ENCODE measurements at places on chromosomes 13 and 19. TPM values are rescaled to one million over a fixed set of nuclear protein-coding genes. Genes with fewer than 3 reads are reported as not detected.
A peak's percentile ranks its signal among the peaks of the same experiment; 100 is the strongest.

Gene GJB2
- not detected for total RNA-seq

Gene IRF3
- total RNA-seq, result 86.7 TPM

GRCh38 chr13:71759651-71760511, 107.1 kb downstream of the DACH1 start:
- no peak for DNase-seq

Gene FAM83E
- total RNA-seq, result 3.2 TPM

Gene ZNF793
- total RNA-seq, result 4.6 TPM

GRCh38 chr13:51343475-51343874, 4.0 kb downstream of the SERPINE3 start:
- no peak for DNase-seq

DNA sequence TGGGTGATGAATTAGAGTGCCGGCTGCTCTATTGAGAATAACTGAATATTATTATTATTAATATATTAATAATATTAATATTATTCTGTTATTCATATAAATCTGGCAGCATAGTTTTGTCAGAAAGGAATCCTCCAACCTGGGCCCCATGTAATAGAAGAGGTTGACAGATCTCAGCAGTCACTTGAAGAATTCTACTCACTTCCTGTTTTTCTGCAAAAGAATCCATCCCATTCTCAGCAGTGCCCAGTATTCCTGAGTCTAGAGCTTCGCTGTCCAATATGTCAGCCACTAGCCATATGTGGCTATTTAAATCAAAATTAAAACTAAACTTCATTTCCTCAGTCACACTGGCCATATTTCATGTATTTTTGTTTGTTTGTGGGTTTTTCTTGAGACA, 72.4 kb upstream of the USPL1 start:
- DNase-seq, result no peak

DNA sequence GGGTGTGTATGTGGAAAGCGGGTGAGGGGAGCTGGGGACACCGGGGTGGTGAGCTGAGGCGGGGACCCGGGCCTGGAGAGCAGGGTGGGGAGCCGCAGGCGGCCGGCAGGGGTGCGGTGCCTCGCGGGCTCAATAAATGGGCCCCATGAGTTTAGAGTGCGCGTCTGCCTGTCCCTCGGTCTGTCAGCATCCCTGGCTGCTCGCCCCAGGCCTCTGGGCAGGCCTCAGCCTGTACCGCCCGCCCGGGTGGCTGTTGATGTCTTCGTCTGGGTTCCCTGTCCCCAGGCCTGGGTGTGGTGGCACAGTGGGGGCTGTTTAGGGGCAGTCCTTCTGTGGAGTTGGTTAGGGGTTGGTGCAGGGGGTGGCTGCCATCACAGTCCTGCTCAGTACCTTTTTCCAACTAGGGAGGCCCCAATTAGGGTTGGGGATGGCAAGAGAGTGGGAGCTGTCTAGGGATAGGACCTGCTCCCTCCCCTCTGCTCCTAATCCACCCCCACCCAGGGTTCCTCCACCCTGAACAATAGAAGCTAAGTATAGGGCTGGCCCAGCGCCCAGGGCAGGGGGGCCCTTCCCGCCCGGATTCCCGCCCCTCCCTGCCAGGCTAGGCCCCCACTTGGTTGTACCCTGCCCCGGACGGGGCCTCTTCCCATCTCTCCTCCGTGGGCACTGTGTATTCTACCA, 12.2 kb downstream of the CIC start:
- DNase-seq, result no peak

DNA sequence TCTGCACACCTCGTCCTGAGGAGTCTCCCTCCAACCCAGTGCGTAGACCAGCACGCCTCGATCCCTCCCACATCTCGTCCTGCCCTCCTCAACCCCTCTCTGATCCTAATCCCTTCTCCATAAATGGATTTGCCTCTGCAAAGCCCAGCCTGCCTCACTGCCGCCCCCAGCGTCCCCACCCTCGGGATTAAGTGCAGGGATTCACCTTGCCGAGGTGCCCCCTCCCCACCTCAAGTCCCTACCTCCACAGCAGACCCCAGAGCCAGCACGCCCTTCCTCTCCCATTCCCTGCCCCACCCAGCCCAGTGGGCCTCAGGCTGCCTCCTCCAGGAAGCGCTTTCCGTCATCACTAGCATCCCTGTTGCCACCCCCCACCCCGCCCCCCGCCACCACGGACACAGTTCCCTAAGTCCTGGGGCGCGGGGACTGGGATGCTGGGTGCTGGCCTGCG, 4.0 kb downstream of the KLF16 start:
- no peak for DNase-seq

DNA sequence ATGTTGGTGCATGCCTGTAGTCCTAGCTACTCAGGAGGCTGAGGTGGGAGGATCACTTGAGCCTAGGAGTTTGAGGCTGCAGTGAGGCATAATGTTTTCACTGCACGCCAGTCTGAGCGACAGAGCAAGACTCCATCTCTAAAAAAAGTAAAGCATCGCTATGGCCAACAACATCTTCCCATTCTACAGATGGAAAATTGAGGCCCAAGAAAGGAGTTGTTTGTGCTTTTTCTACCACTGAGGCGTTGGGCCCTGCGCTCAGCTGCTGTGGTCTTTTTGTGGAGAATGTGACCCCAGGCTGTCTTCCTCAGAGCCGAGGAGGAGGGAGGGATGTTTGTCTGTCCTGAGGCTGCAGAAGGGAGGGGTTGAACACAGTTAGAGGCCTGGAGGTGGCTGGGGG, 485 bp upstream of the C5AR2 start:
- no peak for DNase-seq

GRCh38 chr13:106573284-106573846, 5.4 kb upstream of the ARGLU1 start:
- no peak for DNase-seq

GRCh38 chr13:113941571-113942191, 32.2 kb downstream of the C13orf46 start:
- no peak for DNase-seq

DNA sequence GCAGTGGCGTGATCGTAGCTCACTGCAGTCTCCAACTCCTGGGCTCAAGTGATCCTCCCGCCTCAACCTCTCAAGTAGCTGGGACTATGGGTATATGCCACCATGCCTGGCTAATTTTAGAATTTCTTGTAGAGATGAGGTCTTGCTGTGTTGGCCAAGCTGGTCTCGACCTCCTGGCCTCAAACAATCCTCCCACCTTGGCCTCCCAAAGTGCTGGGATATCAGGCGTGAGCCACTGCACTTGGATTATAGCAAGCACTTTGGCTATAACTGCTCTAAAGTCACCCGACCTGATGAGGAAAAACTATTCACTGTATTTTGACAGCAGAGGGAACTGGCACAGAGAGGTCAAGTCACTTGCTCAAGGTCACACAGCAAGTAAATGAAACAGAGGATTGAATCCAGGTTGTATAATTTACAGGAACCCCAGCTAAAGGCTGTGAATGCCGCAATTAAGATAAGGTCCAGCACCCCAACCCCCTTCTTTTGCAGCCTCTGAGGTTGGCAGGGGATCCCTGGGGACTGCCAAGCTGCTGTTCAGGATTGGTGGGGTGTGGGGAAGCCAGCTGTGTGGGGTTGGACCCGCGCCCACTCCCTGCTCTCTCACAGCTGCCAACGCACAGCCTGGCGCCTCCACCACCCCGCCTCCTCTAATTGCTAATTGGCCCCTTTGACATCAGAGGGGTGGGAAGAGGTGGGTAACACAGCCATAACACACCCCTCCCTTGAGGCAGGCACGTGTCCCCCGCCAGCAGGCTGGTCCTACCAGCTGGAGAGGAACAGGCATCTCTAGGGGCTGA, 6.0 kb downstream of the TMIGD2 start:
- DNase-seq, result no peak

DNA sequence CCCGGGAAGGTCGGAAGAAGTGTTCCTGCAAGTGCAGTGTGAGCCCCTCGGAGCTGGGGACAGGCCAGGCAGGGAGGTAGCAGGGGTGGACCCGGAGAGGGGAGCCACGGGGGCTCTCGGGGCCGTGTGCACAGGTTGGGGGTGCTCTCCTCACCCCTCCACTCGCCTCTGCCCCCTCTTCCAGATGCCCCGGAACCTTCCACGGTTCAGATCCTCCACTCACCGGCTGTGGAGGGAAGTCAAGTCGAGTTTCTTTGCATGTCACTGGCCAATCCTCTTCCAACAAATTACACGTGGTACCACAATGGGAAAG, 9.0 kb downstream of the CD22 start:
- no peak for DNase-seq

Gene CBY2
- total RNA-seq, result not detected

- DNase-seq, result no peak
Observed at GRCh38 chr19:47032171-47032811, 12.7 kb downstream of the NPAS1 start.

DNA sequence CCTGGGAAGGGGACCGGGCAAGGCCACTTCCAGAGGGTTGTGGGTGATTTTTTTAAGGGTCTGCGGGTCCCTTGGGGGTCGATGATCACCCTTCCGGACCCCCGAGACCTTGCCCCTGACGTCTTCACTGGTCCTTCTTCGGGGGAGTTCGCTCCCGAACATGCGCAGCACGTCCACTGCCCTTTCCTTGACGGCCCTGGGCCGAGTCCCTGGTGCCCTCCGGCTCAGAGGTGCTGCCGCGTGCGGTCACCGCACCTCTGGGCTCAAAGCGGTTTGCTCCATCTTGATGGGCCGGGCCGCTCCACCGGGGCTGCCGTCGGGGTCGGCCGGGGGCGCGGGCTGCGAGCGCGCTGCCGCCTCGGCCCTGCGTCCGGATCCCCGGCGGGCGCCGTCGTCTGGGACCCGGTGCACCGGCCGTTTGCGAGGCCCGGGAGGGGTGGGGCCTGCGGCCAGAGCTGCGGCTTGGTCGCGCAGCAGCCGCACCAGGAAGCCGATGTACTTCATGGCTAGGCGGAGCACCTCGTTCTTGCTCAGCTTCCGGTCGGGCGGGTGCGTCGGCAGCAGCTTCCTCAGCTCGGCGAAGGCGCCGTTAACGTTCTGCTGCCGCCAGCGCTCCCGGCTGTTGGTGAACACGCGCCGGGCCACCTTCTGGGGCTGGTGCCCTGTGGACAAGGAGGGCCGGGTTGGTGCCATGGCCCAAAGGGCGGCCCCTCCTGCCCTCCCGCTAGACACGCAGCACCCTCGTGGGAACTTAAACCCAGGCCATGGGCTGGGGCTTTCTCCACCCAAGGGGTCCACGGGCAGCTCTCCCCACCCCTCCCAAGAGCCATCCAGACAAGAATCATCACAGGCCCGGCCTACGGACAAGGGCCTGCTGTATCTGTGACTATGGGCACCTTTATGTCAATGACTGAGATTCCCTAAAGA, 3.3 kb downstream of the LYL1 start:
- peak; percentile 63 for DNase-seq

GRCh38 chr19:3576696-3577443, 4.1 kb downstream of the HMG20B start:
- DNase-seq, result no peak

Gene EXOC3L2
- total RNA-seq, result 0.54 TPM

DNA sequence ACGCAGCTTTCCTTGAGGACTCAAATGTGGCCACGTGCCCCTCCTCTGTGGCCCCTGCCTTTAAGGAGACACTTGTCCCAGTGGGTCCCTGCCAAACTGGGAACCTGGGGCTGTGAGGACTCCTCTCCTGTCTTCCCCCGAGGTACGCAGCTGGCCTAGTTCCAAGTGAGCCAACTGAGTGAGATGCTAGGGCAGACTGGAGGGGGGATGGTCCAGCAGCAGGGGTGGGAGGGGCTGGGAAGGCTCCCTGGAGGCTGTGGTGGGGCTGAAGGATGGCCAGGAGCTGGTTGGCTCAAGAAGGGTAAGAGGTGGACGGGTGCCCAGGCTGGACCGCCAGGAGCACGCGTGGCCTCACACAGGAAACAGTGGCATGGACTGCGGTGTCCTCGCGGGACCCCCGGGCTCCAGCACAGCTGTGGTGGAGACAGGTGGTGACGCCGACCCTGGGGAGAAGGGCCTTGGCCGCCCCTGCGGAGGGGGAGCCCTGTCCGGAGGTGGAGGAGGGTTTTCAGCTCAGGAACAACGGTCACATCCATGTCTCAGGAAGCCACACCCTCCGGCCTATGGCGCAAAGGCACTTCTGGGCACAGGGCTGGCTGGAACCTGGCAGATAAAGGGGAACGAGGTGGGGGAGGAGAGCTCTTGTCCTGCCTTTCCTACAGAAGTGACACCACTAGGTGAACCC, 45.8 kb downstream of the MLLT1 start:
- DNase-seq, result peak; percentile 40

- DNase-seq, result no peak
Observed at GRCh38 chr13:24493356-24493755, 19.2 kb downstream of the PARP4 start.

- DNase-seq, result no peak
Observed at GRCh38 chr19:56912401-56913112, 72.0 kb upstream of the PEG3 start.

GRCh38 chr19:2325281-2326046, 2.9 kb downstream of the LSM7 start:
- no peak for DNase-seq

DNA sequence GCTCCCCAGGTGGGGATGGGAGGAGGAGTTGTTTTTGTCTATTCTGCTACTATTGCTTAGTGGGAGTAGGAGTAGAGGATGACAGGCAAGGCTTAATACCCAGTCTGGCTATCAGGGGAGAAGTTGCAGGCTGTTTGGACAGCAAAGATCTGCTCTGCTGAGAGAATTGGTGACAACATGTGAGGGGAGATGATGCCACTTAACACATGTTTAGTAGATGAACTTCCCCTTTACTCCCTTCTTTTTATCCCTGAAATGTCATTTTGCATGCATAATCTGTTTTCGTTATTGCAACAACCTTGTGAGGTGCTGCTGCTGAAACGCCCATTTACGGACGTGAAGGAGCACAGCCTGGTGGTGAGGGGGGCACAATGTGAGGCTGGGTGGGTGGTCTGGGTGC, 3.0 kb upstream of the CYP4F12 start:
- DNase-seq, result no peak

DNA sequence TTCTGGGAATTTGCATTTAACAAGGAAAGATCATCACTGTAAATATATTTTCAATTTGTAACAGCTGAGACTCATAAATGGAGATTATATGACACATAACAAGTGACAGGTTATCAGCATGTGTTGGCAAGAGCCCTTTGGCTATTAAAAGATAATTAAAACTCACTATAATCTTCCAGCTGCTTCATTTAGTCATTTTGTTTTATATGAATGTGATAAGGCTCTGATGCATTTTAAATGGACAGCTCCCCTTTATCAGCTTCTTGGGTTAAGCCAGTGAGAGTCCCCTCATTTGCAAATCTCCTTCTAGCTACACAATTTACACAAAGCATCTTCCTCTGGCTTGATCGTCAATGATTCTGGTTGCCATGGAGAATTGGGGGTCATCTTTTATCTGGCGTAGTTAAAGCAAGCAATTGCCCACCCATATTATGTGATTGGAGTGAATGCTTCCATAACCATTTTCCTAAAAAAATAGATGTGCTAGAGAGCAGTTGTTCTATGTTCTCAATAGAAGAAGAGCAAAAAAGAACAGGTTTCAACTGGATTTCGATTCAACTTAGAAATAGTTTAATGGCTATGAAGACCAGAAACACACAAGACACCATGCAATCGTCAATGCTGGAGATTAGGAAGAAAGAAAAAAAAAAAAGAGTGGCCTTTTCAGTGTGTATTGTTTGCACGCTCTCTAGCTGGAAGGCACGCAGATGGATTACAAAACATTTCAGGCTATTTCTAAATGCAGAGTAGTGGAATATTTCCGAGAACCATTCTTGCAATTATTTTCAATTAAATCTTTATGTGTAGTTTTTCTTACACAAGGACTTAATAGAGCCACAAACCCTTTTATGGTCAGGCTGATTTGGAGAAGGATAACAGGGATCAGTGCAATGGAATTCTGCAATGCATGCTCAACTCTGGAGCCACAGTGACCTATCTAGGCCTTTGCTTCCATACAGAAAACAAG, 27.4 kb downstream of the STARD13 start:
- no peak for DNase-seq

Data from hematopoietic multipotent progenitor cell (in vitro differentiated cells).